ENCODE measurements at places on chromosomes 1 and 21. TPM values are rescaled to one million over a fixed set of nuclear protein-coding genes. Genes with fewer than 3 reads are reported as not detected.

SPRR2F gene
- not detected for total RNA-seq

- no peak for DNase-seq
Measured at GRCh38 chr1:99123936-99124335, 119.3 kb upstream of the PLPPR5 start.

GRCh38 chr1:94737124-94737998 is 82.8 kb upstream of the SLC44A3 start:
- no peak for DNase-seq

DNA sequence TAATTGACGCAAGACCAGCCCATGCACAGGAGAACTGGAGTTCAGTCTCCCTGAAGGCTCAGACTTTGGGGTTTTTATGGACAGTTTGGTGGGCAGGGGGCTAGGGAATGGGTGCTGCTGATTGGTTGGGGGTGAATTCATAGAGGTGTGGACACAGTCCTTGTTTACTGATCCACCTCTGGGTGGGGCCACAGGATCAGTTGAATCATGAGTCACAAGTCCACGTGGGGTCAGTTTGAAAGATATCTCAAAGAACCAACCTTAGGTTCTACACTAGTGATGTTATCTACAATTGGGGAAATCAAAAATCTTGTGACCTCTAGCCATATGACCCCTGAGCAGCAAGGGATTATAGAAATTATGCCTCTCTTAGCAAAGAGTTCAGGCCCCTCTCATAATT is 127.9 kb upstream of the L1TD1 start:
- DNase-seq: no peak

DNA sequence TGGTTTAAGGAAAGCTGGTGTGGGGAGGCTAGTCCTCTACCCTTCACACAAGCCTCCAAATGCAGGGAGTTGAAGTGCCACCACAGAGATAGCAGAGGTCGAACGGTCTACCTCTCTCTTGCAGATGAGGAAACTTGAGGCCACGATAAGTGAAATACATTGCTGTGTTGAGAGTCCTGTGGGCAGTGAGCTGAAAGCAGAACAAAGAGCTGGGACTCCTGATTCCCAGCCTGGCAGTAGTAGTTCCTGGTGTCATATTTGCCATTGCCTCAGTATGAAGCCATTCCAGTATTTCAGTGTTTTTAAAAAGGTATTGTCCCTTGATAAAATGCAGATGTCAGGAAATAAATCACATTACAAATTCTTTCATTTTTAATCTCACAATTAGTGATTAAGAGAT is 28.6 kb downstream of the AK4 start:
- DNase-seq: no peak

DNA sequence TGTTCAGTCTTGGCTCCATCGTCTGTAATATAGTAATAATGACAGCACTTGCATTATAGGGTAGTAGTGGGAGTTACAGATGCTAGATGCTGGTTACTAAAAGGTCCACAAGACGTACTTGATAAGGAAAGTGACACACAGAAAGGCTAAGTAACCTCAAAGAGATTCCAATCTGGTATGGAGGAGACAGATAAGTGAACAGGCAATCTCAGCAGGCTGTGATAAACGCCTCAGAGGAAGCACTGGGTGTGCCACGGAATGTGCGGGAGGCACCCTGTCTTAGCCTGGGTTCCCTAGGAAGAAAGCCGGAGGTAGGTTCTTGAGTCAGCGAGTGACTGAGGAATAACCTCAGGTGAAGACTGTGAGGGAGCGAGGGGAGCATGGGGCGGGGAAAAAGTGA is 4.6 kb upstream of the CTPS1 start:
- DNase-seq: no peak

DNA sequence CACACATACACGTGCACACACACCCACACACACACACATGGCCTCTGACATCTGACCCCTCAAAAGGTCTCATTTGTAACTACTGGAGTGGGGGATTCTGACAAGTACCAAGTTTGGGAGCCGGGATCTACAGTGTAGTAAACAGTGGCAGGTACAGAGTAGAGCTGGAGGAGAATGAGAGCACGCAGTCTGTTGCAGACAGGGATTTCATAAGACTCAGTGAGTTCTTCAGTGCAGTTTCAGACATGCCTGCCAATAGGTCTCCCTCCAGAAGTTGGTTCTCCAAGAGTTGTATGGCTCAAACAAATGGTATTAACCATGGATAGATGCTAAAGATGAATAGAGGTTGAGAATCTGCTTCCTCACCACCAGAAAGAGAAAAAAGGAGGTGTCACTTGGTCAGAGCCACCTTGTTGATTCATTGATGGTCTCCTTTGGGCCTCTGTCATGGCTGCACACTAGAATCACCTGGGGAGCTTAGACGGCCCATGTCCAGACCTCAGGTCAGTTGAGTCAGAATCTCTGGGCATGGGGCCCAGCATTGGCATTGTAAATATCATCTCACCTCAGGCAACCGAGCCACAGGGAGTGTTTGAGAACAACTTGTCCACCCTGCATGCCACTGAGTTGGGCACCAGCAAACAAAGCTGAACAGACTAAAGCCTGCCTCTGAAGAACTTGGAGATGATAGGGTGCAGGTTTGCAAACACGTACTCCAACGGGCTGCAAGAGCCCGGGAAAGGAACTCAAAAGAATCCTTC is 122.1 kb downstream of the EDEM3 start:
- peak; percentile 80 for DNase-seq
